Mesothelial cell of epicardium (in vitro differentiated cells): ENCODE measurements at places on chromosomes 16 and 17. TPM values are rescaled to one million over a fixed set of nuclear protein-coding genes. Genes with fewer than 3 reads are reported as not detected.

- H3K4me3 ChIP-seq = no peak overlapping the region
- H3K27ac ChIP-seq = no peak overlapping the region
- H3K4me1 ChIP-seq = peaks cover 42% of the 10 kb centered on the region
- H3K27me3 ChIP-seq = no peaks in the 10 kb centered on the region
- no peaks in the 10 kb centered on the region for H3K36me3 ChIP-seq
These were observed 128.7 kb upstream of the ZFHX3 start for GRCh38 chr16:73176577-73177013.

GRCh38 chr16:26727848-26728247 lies 338.9 kb upstream of the C16orf82 start:
- H3K4me3 ChIP-seq = no peak overlapping the region
- peaks cover 50% of the 10 kb centered on the region for H3K27me3 ChIP-seq
- H3K4me1 ChIP-seq = peaks cover 5% of the 10 kb centered on the region
- H3K27ac ChIP-seq = no peak overlapping the region
- DNase-seq = no peak

- peaks cover 11% of the 10 kb centered on the region for H3K36me3 ChIP-seq
- H3K27ac ChIP-seq = no peak overlapping the region
- no peaks in the 10 kb centered on the region for H3K27me3 ChIP-seq
- H3K4me3 ChIP-seq = no peak overlapping the region
These were observed 5.5 kb downstream of the WIPI1 start for GRCh38 chr17:68451670-68452354.

DNA sequence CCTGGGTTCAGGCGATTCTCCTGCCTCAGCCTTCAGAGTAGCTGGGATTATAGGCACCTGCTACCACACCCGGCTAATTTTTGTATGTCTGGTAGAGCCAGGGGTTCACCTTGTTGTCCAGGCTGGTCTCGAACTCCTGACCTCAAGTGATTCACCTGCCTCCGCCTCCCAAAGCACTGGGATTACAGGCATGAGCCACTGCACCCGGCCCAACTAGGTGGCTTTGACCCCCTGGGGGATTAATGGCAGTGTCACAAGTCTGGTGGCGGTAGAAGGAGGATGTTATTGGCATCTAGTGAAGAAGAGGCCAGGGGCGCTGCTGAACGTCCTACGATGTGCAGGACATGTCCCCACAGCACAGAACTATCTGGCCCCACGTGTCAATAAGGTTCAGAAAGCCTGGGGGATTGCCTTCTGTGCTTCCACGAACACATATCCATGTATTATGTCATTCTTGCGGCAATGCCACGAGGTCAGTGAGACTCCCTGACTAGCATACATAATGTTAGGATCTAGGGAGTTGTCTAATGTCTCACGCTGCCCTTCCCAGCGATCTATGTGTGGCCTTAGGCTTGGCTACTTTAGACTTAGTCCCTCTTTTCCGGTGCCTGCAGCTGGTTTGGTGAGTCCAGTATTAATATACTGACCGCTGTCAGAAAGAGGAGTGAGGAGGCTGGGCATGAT lies 75.8 kb downstream of the ABCC6 start:
- H3K4me1 ChIP-seq = no peaks in the 10 kb centered on the region
- no peak for DNase-seq
- H3K27me3 ChIP-seq = no peaks in the 10 kb centered on the region
- H3K27ac ChIP-seq = no peak overlapping the region
- peaks cover 14% of the 10 kb centered on the region for H3K36me3 ChIP-seq

DNA sequence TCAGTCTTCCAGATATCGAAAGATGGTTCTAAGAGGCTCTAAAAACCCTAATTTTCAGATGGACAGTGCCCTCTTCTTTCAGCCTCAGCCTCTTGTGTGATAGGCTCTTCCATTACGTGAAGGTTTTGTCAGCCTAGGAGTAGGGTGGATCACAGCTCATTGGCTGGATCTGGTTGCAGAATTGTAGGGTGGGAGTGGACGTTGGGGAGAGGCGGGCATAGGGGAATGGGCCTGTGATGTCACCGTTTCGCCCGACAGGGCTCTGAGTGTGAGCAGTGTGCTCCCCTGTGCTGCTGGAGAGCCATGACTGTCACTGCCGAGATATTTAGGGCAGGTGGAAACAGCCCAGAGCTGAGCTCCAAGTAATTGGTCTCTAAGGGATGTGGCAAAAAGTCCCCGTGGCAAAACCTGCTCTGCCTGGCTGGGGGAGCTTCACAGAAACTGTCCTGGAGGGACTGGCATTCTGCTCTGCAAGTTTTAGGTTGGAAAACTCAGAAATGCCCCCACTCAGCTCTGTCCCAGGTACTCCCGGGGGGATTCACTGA lies 6.2 kb upstream of the WFIKKN1 start:
- H3K27me3 ChIP-seq = no peaks in the 10 kb centered on the region
- no peak for DNase-seq
- H3K4me3 ChIP-seq = no peak overlapping the region
- H3K4me1 ChIP-seq = peaks cover 10% of the 10 kb centered on the region

- DNase-seq = peak; percentile 89
- H3K27ac ChIP-seq = peak overlapping the region; percentile 98
- peak overlapping the region; percentile 11 for H3K4me3 ChIP-seq
- H3K36me3 ChIP-seq = no peaks in the 10 kb centered on the region
- H3K4me1 ChIP-seq = peaks cover 66% of the 10 kb centered on the region
These were observed 2.5 kb upstream of the CCL2 start for GRCh38 chr17:34252444-34253138.

DNA sequence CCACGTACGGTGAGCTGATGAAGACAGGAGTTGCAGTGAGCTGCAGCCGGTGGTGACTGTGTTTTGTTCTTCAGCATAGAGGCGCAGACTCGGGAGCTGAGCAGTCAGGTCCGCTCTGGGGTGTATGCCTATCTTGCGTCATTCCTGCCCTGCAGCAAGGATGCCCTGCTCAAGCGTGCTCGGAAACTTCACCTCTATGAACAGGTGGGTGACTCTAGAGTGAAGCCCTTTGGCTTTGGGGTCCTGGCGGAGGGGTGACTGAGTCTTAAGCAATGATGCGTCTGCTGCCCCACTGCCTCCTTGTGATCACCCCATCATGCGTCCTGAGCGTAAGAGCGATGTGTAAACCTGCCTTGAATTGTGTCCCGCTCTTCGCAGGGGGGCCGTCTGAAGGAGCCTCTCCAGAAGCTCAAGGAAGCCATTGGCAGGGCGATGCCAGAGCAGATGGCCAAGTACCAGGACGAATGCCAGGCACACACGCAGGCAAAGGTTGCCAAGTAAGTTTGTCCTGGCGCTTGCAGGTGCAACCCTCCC lies 22.9 kb downstream of the UBN1 start:
- no peak for DNase-seq
- no peaks in the 10 kb centered on the region for H3K27me3 ChIP-seq
- H3K4me3 ChIP-seq = no peak overlapping the region
- H3K4me1 ChIP-seq = peaks cover 3% of the 10 kb centered on the region
- H3K36me3 ChIP-seq = peaks cover 25% of the 10 kb centered on the region

DNA sequence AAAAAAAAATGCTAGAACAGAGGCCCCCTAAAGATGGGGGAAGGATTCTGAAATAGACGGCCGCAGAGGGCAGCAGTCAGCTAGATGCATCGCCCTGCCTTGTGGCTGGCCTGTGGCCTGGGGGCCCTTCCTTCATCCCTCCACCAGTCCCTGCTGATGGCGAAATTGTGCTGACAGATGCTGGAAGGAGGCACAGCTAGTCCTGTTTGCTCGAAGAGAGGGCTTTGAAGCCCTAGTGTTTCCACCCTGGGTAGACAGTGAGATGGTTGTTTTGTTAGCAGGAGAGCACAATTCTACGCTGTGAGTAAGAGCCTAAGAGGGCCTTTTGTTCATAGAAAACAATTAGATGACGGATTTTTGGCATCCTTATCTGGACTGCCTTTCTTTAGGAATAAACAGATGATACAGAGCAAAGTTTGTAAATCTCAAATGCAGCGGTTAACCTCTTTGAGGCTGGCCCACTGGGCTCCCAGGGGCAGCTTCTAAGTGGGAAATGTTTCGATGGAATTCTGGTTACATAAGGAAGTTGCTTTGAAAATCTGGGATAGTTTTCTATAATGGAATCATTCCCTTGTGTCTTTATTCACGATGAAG lies 23.0 kb downstream of the VPS35L start:
- H3K27ac ChIP-seq = no peak overlapping the region
- no peak overlapping the region for H3K4me3 ChIP-seq
- peaks cover 65% of the 10 kb centered on the region for H3K36me3 ChIP-seq
- H3K27me3 ChIP-seq = no peaks in the 10 kb centered on the region

DNA sequence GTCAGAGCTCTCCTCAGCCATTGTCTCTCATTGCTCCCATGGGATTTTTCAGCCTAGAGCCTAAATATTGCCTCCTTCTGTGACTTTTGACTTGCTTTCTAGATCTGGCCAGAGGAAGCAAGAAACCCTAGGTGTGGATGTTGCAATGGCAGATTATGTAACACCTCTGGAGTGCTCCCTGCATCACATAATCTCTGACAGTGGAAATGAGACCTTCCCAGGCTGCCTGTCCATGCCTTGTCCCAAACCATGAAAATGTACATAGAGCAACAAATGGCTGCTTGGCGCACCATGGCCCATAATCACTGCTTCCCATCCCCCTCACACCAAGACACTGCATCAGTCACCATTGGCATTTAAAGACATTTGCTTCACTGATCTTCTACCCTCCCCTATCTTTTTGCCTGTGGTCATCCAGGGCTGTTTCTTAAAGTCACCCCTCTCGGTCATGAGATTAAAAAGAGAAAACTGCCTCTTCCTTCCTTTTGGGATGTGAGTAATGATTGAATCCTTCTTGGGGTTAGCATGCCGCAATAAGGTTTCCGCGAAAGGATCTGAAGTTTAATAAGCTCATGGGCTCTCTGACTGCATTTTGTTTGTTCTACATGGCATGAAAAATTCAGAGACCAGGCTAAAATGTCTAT lies 34.2 kb upstream of the CCL2 start:
- no peak overlapping the region for H3K27ac ChIP-seq
- H3K4me3 ChIP-seq = no peak overlapping the region
- H3K27me3 ChIP-seq = peaks cover 33% of the 10 kb centered on the region

DNA sequence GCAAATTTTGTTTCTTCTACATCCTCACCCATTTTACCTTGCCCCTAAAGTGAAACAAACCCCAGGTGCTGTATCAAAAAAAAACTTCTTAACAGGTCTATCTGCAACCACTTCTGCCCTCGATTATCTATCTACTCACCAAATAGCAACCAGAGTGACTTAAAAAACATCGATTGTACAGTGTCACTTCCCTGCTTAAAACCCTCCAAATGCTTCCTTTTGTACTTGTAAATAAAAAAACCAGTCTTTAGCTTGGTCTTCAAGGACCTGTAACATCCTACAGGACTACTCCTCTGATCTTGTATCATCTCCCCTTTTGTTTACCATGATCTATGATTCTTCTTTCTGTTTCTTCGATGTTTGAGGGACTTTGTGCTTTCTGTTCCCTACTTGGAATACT lies 82.7 kb upstream of the CORO6 start:
- no peaks in the 10 kb centered on the region for H3K27me3 ChIP-seq
- H3K4me1 ChIP-seq = peaks cover 7% of the 10 kb centered on the region
- no peak overlapping the region for H3K27ac ChIP-seq
- DNase-seq = no peak

- H3K4me3 ChIP-seq = no peak overlapping the region
- no peak overlapping the region for H3K27ac ChIP-seq
- no peak for DNase-seq
These were observed 25.0 kb downstream of the ZNF469 start for GRCh38 chr16:88407807-88408206.

- no peak overlapping the region for H3K4me3 ChIP-seq
- peaks cover 7% of the 10 kb centered on the region for H3K36me3 ChIP-seq
- H3K27me3 ChIP-seq = no peaks in the 10 kb centered on the region
- H3K27ac ChIP-seq = peak overlapping the region; percentile 34
- DNase-seq = no peak
These were observed 62.8 kb downstream of the HS3ST3A1 start for GRCh38 chr17:13538841-13539411.

GRCh38 chr17:37299257-37299980 lies 76.4 kb upstream of the C17orf78 start:
- H3K27ac ChIP-seq = peak overlapping the region; percentile 86
- H3K4me3 ChIP-seq = peak overlapping the region; percentile 4
- no peak for DNase-seq
- H3K36me3 ChIP-seq = peaks cover 5% of the 10 kb centered on the region
- H3K4me1 ChIP-seq = peaks cover 27% of the 10 kb centered on the region

HASPIN gene
- 4.2 to 5.2 TPM (median 4.4 TPM) in 3 replicates for total RNA-seq

PPP1R27 gene
- 0.35 TPM in 1 of 3 replicates, not detected in the others for total RNA-seq

KIFC3 gene
- 33.3 to 38.7 TPM (median 35.3 TPM) in 3 replicates for total RNA-seq

FLOT2 gene
- total RNA-seq = 74.4 to 85.4 TPM (median 79.4 TPM) in 3 replicates

XAF1 gene
- total RNA-seq = 4.5 to 8.1 TPM (median 5.1 TPM) in 3 replicates

YBX2 gene
- 1.9 to 3.3 TPM (median 2.2 TPM) in 3 replicates for total RNA-seq
